GM03348 (cell line): ENCODE measurements at places on chromosomes 12 and 14.

DNA sequence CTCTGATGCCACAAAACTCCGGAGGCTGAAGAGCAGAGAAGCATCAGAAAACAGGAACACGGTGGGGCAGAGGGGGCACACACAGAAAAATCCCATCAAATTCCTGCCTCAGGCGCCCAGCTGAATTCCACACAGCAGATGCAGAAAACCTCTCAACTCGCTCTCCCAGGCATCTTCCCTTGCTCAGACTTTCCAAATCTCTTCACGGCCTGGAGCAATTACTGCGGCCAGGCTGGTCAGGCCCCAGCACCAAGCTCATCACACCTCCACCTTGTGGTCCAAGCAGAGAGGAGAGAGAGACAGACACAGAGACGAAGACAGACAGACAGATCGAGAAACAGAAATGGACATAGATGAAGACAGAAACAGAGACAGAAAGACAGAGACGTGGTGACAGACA, 89.0 kb downstream of the NCOR2 start:
- no peak for DNase-seq

- DNase-seq: peak; percentile 76
Measured at GRCh38 chr14:50225067-50225973, 6.1 kb downstream of the SOS2 start.

GRCh38 chr14:102764220-102764671, 13.0 kb upstream of the TRAF3 start:
- DNase-seq: no peak

DNA sequence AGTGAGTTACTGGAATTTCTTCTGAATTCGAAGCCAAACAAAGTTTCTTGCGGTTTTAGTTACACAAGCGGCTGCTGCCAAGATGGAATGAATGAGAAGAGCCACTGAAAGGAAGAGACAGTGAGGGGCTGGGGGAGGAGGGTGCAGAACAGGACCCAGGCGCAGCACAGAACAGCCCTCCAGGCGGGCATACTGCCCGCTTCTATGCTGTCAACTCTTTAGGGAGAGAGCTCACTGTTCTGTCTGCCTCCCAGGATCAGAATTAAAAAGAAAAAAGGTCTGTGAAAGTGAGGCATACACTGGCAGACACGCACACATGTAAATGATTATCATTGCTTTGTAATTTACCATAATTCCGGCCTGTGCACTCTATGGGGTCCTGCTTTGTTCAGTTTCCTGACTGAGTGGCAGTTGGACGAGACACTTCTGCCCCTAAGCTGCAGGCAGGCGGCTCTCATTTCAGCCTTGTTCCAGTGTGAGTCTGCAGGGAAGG, 231.6 kb downstream of the CACNA1C start:
- DNase-seq: peak; percentile 76

- peak; percentile 67 for DNase-seq
Measured at GRCh38 chr14:60723116-60723906, 840 bp downstream of the SIX4 start.

DNA sequence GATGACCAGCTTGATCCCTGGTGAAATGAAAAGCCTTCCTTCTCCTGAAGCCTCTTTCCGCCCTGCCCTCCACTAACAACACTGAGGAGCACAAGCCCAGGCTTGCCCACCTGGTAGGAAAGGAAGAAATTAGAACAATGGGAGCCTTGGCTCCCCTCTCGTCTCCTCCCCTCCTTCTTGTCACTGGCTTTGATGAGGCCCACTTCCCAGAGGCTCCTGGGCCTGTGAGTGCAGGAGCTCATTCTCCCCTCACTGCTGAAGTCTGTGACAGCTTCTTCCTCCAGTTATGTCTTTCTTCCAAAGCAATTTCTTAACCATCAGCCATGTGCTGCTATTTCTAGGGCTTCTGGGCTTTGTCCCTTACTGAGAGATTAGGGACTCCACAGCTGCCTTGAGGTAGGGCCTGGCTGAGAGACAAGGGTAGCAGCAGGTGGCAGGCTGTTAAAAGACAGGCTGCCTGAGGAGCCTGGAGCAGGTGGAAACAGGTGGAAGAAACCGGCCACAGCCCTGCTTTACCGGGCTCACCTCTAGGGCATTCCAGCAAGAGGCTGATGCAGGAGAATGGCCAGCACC, 53.6 kb upstream of the SRSF5 start:
- no peak for DNase-seq

GRCh38 chr12:76337583-76337982, 10.6 kb downstream of the BBS10 start:
- peak; percentile 69 for DNase-seq

DNA sequence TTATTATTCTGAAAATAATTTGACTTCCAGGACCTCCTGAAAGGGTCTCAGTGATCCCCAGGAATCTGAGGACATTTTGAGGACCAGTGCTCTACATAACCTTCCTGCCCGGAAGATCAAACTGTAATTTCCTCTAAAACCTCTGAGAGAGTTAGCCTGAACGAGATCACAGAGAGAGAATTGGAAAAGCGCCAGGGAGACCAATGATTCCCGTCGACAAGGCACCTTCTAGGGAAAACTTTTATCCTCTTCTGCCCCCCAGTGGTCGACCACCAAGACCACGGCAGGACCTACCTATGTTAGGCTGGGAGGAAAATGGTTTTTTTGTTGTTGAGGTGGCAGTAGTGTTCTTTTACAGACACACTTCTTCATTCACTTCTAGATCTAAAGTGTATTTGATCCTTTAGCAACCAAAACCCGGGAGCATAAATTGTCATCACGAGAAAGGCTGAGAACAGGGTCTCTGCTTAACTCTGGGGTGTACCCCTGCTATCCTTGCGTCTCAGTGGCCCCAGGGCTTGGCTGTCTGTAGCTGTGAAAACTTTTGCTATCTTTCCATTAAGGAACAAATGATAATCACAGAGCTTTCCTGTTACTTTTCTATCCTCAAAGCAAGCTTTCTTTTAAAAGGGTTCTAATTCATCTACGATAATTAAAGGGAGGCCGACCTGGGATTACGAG, 62.9 kb upstream of the NID2 start:
- DNase-seq: peak; percentile 91

DNA sequence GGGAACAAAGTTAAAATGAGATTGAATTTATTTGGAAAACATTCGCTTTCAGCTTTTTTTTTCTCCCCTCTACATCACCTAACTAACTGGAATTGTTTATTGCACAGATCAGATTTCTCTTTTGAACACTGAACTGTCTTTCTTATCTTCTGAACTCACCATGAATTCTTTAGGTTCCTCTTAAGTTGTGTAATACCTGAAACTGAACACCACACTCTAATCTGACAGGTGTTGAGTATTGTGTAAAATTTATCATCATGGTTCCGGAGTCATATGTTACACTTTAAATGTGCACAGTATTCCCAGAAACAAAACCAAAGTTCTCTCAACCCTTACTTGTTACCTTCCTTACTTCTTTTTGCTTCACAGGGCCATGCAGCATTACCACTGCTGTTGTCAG, 66.8 kb downstream of the TGFB3 start:
- DNase-seq: no peak

- DNase-seq: no peak
Measured at GRCh38 chr12:13373131-13373530, 176.6 kb downstream of the EMP1 start.
